ENCODE measurements at places on chromosomes 16 and 17.

GRCh38 chr16:79914961-79915720 lies 314.6 kb upstream of the MAF start:
- DNase-seq: no peak

GRCh38 chr17:34987232-34987631 lies 6.9 kb downstream of the LIG3 start:
- DNase-seq: no peak

DNA sequence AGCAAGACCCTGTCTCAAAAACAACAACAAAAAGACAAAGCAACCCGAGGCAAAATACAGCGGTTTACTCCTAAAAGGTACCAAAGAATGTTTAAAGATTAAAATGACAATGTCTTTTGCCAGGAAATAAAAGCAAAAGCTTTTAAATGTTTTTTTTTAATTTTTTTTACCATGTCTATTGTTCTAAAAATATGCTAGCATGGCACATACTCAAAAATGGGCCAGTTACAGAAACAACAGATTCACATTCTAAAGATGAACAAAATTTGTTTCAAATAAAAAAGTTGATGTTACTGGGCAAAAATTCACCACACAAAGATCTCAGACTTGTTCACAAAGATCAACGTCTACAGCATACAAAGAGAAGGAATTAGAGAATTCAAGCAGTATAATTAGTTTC lies 41.1 kb downstream of the CACNG1 start:
- no peak for DNase-seq

- DNase-seq: no peak
Observed at GRCh38 chr16:79713609-79714309, 113.2 kb upstream of the MAF start.

DNA sequence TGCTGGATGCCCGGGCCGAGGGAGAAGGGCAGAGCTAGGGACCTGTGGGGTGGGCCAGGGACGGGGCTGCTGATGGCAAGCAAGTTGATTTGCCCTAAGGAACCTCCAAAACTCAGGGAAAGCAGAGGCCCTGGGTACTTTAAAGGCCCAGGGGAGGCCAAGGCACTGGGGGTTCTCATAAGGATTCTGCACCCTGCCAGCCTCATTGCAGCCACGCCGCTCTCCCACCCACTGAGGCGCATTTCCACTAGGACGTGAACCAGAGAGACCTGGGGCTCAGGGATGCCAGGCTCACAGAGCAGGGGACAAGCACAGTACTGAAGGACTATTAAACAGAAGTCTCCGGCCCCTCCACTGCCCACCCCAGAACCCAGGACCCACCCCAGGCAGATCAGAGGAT lies 39.4 kb upstream of the RBFOX3 start:
- DNase-seq: no peak

GRCh38 chr16:14199624-14200023 lies 128.5 kb downstream of the MRTFB start:
- no peak for DNase-seq

DNA sequence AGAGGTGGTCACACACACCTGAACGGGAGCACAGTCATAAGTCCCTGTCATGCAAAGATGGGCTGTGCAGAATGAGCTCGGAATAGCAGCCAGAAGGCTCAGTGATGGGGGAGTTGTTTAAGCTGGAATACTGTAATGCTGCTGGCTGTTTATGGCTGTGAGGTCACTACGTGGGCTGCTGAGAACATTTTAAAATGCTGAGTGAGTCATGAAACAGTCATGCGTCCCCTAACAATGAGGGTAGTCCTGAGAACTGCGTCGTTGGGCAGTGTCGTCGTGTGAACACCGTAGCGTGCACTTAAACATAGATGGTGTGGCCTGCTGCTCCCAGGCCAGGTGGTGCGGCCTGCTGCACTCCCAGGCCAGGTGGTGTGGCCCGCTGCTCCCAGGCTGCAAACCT lies 39.7 kb downstream of the TBCD start:
- DNase-seq: no peak

DNA sequence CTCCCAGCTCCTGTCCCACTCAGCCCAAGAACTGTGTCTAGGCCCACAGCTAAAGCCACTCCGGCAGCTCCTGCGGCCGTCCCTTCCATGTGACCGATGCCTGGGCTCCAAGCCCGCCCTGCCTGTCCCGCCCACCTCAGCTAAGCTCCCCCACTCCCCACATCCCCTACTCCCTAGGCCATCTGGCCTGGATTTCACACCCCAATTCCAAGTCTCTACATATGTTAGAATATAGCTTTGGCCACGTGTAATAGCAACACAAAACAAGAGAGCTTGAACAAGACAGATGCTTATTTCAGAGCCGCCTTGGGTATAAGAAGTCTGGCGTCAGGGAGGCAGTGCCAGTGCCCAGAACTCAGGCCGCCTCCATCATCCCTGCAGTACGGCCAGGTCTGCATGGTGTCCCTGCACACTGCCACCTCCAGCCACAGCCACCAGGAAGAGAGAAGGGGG lies 30.0 kb upstream of the USP22 start:
- DNase-seq: no peak

DNA sequence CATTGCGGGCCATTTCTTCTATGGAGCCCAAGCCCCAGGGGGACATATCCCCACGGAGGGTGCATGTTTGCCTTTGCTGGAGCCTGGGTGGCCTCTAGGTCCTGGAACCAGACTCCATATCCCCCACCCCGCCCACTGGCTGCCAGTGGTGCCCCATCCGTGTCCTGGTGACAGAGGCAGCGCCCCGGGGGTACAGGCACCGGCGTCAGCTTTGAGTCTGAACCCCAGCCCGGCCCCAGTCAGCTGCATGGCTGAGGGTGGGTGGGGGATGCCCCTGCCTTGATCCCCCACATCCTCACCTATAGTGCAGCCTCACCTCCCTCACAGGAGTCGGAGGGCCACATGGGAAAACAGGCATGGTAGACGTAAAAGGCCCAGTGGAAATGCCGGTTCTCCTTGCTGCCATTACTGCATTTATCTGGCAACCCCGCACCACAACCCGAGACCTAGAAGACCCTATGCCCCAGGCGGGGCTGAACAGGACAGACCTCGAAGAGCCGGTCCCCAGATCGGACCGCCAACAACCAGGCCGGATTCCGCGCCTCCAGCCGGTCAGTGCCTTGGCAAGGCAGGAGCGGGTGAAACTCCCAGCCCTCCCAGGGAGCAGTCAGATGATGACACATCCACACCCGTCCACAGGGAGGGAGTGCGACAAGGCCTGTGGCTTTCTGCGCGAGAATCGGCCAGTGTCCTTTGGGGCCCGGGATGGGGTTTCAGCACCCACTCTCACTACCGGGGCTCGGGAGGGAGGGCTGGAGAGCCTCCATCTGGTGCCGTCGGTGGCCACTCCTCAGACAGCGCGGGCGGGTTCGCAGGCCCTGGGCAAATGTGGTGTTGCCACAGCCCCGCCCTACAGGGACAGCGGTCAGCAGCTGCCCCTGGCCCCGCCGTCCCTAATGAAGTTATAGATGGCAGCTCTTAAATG lies 11.9 kb upstream of the SSTR5 start:
- no peak for DNase-seq

DNA sequence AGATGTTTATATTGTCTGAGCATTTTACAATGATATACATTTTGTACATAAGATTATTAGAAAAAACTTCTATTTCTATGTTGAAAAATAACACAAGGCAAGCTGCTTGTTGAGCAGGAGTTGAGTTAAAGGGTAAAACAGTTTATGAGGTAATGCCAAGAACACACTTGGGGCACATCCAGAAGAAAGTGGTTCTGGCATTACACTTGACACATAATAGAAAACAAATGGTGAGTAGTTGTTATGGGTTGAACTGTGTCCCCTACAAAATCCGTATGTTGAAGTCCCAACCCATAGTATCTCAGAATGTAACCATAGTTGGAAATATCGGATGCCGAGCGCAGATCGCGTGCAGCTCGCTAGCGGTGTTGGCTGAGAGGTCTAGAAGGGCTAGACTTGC lies 354.3 kb upstream of the GOT2 start:
- no peak for DNase-seq

GRCh38 chr16:57675741-57676551 lies 7.8 kb downstream of the ADGRG3 start:
- peak; percentile 32 for DNase-seq

DNA sequence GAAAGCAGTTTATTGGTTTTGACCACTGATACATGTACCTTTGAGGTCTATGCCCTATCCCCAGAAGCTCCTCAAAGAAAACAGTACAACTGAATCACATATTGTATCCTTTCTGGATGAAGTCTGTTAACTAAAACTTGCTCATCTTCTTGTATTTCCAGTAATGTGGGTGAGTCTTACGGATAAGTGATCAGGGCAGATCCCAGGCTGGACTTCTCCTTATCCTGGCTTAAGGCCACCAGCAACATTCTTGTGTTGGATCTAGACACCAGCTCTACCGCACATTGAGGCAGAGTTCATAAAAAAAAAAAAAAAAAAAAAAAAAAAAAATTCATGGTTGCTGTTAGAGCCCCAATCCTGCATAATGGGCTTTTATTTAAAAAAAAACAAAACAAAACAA lies 536.7 kb upstream of the HSBP1 start:
- no peak for DNase-seq

DNA sequence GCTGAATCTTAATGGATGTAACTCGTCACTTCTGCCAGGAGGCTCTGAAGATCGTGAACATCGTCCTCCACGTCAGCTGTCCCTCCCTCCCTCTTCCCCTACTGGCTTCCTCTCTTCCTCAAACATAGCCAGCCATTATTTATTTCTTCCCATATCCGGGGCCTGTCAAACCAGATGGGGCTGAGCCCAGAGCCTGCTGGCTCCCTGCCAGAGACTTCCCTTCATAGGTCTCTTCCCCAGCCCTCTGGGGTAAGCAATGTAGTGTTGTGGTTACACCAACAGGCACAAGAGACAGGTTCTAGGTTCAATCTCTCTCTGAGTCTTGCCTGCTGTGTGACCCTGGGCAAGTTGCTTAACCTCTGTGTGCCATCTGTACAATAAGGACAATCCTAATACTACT lies 40.1 kb upstream of the ZFP90 start:
- no peak for DNase-seq

DNA sequence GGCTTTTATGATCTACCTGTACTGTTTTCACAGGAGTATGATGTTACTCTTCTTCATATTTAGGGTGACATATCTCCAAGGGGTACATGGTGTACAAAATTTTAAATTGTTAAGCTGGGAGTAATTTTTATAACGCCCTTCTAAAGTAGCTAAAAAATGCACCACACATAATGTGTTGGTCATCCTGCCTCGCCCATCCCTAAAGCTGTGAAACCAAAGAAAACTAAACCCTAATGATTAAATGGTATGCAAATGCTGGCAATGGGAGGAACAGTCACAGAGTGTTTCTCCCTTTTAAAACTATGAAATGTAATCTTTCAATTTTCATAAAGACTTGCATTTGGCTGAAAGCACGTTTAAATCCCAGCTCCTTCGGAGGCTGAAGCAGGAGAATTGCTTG lies 2.0 kb upstream of the KRT24 start:
- no peak for DNase-seq

DNA sequence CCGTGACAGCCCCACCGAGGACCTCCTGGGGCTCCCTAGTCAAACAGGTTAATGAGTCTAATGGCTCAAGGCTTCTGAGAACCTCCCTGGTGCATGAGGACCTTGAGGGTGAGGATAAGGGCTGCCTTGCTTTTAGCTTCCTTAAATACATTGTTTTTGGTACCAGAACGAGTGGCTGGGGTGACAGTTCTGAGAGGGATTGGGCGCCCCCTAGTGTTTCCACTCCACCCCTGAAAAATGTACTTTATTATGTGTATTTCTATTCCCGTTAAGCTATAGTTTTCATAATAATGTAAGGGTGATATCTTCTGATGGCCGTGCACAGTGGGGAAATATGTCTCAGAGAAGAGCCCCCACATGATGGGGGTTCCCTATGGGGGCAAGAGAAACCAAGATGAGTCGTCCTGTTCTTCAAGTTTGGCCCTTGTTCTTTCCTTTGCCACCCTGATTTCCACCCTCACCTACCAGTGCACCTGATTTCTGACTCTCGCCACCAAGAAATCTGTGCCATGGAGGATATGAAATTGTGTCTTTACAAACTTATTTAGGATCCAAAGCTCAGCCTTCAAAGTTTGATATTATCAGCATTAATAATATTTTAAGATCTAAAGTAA lies 14.5 kb upstream of the VWA3A start:
- DNase-seq: peak; percentile 65

DNA sequence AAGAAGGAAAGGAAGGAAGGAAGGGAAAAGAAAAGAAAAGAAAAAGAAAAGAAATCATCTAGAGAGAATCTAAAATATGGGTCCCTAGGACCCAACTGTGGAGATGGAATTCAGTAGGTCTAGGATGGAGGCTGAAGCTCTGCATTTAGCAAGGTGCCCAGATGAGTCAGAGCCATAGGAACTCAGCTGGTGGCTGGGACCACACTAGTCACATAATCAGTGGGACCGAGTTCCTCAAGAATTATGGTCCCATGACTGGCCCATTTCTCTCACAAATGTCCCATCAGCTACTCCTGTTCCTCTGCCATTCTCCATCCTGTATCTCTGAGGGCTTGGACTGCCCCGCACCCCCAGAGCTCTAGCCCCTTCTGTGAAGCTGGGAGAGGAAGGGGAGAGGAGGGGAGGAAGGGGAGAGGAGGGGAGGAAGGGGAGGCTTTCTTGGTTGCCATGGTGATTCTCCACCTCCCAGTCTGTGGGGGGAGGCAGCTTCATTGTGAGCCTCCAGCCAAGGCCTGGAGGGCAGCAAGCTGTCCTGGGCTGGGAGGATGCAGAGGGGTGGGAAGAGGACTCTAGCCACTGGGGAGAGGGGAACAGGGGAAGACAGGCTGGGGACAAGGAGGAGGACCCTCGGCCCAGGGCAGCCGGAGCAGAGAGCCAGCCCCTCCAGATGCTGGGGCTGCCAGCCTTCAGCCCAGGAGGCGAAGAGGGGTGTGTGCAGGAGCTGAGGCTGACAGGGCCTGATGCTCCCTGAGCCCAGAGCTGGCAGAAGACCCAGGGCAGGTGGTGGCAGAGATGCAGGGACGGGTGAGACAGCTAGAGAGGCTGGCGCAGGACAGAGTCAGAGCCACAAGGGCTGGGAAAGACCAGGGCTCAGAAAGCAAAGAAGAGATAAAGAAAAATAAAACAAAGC lies 37.8 kb upstream of the LHX1 start:
- DNase-seq: no peak

GRCh38 chr16:80948886-80949493 lies 57.7 kb downstream of the CMC2 start:
- DNase-seq: no peak

DNA sequence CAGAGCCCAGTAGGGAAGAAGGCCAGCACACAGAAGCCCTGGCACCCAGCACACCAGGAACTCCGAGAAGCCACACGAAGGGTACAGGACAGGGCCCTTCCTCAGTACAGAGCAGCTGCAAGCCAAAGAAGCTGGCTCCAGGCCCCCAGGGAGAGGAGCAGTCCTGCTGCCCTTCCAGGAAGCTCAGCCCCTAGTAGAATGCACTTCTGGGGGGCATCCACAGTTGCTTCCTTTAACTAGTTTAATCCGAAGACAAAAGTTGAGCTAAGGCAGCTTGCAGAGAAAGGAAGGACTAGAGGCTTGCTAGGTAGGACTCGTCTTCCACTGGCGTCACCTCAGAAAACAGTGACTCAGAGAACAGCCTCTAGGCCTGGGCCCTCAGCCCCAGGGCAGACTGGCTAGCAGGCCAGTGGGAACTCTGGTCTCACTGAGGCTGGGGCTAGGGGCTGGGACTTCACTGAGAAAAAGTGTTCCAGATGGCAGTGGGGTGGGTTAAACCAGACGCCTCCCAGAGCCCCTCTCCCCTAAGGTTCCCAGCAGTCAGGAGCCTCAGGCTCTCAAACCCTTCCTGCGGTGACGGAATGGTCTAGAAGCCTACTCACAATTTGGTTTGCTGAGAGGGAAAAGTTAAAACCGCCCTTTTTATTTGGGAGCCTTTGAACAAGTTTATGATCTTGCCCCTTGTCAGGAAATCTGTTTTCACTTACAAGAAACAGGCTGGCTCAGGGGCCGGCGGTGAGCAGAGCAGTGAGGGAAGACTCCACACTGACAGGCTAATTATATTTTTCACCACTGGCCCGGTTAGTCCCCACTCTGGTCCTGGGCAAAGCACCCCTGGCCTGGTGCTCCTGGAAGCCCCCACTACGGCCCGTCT lies 41.4 kb downstream of the ACTG1 start:
- DNase-seq: no peak
